ENCODE measurements at places on chromosomes 16 and 17.

GRCh38 chr16:55494994-55495421 lies 13.9 kb upstream of the LPCAT2 start:
- no peak for DNase-seq

DNA sequence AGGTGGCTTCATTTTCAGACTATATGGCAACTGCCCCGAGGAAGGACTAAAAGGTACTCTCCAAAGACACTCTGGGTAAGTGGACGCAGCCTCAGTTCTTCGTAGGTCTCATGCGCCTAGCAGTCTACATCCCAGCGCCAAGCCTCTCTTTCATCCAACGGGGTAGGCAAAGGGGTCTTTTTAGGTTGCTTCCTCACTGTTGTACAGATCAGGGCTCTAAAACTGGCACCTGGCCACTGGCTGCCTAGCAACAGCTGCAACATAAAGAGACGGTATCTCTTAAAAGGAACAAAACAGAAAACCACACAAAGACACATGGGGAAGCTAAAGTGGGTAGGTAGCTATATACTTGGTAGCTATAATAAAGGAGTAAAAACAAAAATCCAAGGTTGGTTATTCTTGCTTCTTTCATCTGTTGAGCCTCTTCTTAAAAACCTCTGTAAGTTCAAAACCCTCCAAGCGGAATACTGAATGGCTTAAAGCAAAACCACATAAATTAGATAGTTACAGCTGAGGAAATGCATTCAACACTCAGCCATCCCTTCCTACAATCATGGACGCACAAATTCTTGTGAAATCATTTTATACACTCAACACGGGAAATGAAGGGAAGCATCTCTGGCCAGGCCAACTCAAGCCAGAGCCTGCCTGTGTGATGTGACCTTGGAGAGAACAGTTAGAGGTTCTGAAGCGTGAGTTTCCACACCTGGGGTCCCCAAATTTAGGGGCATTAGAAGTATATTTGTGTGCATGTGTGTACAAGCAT lies 22.7 kb downstream of the CYTH1 start:
- no peak for DNase-seq

GRCh38 chr17:41781404-41782110 lies 5.0 kb downstream of the JUP start:
- no peak for DNase-seq

- DNase-seq = no peak
Observed at GRCh38 chr17:71987634-71988033, 133.2 kb upstream of the SOX9 start.

GRCh38 chr17:80704381-80704819 lies 159.8 kb downstream of the RPTOR start:
- DNase-seq = no peak

- DNase-seq = no peak
Observed at GRCh38 chr16:51621610-51622009, 470.5 kb upstream of the SALL1 start.

- no peak for DNase-seq
Observed at GRCh38 chr17:62780951-62781350, 27.2 kb downstream of the MARCHF10 start.

DNA sequence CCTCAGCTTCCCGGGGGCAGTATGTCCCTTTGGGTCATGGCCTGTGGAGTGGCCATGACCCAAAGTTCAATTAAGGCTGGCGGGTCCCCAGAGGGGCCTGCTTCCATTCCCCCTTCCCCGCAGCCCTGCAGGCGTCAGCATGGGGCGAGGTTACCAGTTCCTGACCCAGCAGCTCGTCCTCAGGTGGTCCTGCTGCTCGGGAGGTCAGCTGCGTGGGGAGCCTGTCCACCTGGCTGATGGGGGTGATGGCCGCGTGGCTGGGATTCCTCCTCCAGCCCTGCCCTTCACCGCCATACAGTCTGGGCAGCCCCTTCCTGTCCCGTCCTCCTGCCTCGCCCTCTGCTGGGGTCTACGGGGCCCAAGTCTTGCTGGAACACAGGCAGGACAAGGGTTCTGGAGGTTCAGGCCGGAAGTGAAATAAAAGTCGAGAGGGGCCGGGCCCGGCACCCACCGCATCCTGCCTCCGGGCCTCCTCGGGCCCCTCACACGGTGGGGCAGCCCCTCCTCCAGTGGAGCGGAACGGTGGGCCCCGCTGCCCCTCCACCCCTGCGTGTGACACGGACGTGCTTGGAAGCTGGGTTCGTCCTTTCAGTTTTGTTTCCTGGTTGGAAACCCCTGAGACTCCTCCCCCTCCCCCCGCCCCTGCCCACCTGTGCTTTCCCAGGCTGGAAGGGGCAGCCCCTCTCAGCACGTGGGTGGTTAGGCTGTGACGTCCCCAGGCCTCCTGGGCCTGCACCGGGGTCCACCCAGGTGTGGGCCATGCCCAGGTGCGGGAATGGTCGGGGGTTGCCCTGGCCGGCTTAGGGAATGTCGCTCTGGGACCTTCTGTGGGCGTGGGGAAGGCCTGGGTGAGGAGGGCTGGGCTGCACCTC lies 6.8 kb downstream of the UBALD2 start:
- DNase-seq = no peak

DNA sequence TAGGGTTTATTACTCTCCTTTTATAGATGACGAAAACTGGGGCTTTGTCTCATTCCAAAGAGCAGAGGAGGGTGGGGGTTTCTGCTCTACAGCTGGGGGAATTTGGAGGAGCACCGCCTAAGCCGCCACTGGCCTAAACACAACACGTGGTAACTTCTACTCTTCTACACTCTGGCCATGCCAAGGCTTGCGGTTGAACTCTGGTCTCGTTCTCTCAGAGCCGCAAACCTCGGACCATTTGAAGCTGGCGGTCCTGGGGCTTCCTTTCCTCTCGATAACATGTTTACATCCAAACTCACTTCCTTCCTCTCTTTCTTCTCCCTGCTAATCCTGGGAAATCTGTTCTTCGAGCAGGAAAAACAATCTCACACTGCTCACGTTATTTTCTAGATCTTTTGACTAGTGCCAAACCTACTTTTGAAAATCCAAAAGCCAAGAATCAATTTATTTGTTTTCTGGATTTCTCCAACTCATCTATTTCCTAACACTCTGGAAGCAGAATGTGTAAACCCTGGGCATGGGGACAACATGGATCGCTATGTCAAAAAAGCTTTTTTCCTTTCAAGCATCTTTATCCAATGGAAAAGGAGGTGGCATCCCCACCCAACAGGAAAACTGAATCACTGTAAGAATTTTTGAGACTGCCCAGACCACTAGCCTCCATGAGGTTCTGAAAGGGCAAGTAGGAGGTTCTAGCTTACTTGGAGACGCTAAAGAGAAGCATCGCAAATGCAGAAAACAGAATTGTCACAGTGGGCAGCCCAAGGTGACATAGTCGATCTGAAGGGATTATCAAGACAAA lies 13.6 kb upstream of the EEF2K start:
- no peak for DNase-seq

DNA sequence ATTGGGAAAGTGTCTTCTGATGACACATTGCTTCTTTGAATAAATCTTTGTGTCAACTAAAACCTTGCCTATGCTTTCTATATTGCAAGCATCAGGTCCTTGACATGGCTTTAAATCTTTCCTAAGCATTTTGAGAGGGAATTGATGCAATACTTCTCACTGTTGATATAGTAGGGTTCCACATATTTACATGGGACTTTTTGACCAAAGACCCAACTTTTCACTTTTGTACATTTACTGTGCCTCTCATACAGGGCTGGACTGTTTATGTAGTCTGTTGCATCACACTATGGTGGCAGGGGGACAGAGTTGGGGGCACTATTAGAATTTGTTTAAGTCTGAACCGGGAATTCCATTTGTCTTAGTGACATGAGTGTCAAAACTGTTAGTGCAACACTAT lies 308.5 kb upstream of the TBX2 start:
- no peak for DNase-seq

DNA sequence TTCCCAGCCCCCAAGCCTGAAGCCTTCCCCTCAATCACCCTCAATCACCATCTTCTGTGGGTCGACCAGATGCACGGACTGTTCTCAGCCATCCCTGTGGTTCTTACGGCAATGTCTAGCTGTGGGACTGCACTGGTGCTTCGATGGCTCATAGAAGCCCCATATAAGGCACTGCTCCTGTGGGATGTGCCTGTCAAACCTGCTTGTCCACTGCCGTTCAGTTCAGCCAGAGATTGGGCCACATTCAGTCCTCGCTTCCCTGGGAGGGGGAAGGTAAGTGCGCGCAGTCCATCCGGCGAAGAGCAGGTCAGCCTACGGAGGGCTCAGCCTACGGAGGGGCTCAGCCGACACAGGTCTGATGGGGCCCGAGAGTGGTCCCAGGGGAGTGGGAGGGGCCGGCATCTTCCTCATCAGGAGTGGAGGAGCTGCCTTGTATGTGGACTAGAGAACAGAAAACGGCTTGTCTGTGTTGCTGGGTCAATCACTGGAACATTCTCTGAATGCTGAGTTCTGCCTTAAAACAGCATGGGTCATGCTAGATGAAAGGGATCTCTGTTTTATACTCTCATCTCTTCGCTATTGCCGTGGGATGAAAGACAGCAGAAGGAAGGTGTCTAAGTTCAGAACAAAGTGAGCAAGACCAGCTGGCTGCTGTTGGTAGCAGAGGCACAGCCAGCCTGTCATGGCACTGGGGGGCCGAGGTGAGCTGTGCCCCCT lies at the start of gene CARD14:
TSS of gene CARD14 (plus strand) at position 247 of the 717 bp plus-strand sequence. CDS start 11,409 bp downstream, outside the sequence.
- no peak for DNase-seq

DNA sequence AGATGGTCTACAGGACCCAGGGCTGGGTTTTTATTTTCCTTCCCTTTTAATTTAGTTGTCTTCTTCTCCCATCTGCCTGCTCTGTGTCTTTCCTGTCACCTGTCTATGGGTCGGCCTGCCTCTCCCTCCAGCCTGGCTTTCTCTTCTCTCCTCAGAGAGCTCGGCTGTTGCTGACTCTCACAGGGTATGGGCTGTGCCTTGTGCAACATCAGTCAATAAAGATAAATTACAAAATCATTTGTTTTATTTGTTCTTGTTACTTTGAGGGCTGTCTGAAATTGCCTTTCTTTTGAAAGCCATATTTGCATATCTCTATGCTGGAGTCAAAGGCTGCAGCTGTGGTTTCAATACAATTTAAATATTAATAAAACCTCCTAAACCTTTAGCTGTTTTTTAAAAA lies 15.6 kb downstream of the RND2 start:
- no peak for DNase-seq

GRCh38 chr17:27846042-27846655 lies 45.8 kb upstream of the NOS2 start:
- no peak for DNase-seq

GRCh38 chr16:81094771-81095251 lies 1.4 kb downstream of the GCSH start:
- DNase-seq = no peak

GRCh38 chr16:47069841-47070584 lies 73.7 kb downstream of the NETO2 start:
- DNase-seq = no peak

DNA sequence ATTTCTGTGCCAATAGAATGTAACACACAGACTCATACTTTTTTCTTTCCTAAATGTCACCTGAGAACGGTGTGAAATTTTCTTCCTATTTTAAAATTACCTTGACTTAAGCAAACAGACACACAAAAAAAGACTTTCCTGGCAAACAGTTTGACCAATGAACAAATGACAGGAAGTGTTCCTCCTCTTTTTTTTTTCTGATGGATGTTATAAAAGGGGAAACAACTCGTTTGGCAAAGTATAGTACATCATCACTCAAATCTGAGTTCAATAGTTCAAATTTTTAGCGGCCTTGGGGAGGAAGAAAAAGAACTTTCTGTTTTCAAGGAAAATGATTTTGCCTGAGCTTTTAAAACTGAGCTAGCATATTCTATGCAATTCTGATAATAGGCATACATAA lies 19.8 kb downstream of the HS3ST3A1 start:
- DNase-seq = no peak

DNA sequence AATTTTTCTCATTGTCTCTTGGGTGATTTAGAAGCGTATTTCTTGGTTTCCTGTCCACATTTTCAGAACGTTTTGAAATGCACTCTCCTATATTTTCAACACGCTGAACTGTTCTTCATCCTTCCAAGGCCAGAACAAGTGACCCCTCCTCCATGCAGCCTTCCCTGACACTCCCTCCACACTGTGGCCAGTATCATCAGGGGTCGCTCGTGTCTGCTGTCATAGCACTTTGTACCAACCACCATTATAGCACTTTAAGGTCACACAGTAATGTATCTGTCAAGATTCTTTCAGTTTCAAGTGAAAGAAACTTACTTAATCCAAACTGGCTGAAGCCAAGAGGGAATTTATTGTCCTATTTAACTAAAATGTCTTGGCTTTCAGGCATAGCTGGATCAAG lies 17.5 kb upstream of the IL21R start:
- DNase-seq = no peak

DNA sequence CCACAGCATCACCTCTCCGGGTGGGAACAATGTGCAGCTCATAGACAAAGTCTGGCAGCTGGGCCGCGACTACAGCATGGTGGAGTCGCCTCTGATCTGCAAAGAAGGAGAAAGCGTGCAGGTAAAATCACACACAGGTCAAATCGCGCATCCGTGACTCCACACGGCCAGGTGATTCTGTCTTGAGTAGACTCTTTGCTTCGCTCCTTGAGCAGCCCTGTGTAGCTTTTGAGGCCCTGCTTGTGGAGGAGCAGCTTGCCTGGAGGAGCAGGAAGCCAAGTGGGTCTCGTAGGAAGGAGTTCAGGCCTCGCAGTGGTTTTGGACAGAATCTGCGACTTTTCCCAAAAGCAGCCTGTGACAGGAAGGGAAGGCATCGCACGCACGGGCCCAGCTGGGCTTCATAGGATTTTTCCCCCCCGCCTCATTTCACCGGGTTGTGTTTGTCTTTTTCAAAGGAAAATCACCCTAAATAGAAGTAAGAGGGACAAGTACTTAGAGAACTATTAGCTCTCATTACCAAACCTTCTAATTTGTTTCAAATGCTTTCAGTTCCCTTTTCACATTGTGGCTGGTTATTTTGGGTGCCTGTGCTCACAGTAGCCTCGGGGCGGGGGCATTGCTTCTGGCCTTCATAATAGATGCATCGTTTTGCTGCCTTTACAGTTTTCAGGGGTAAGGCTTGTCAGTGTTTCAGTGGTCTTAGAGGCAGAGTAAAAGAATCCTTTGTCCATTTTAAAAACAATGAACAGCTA lies 71.5 kb downstream of the SEC14L1 start:
- no peak for DNase-seq

- DNase-seq = no peak
Observed at GRCh38 chr16:87457061-87457611, 35.7 kb downstream of the ZCCHC14 start.

GRCh38 chr17:82690786-82691489 lies 7.6 kb downstream of the RAB40B start:
- DNase-seq = no peak

DNA sequence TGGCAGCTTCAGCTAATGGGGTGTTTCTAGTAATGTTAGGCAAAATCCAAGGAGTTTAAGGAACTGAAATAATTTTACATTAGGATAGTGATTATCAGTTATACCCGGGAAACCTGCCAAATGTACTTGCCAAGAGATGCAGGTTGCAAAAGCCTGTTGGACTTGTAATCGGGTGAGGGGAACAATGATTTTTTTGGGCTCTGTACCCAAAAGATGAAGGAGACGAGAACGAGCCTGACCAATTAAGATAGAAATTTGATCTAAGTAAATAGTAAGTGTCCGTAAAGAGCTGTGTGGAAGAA lies 56.3 kb upstream of the ARL4D start:
- DNase-seq = no peak

GRCh38 chr17:58303971-58304749 lies 23.4 kb upstream of the MPO start:
- DNase-seq = no peak
